ENCODE measurements at places on chromosomes 1 and 21. TPM values are rescaled to one million over a fixed set of nuclear protein-coding genes. Genes with fewer than 3 reads are reported as not detected.

The CFHR1 gene
- polyA plus RNA-seq: not detected

The CLEC20A gene
- not detected for polyA plus RNA-seq

The SERINC2 gene
- polyA plus RNA-seq: not detected

The GPR25 gene
- polyA plus RNA-seq: 18.9 TPM

The LIN28A gene
- polyA plus RNA-seq: not detected

The GJA9 gene
- polyA plus RNA-seq: not detected

The KRTAP12-2 gene
- not detected for polyA plus RNA-seq

The SLC16A4 gene
- not detected for polyA plus RNA-seq

The ZBTB37 gene
- polyA plus RNA-seq: 2.9 TPM

The TMPRSS15 gene
- polyA plus RNA-seq: not detected

The ACBD3 gene
- polyA plus RNA-seq: 11.2 TPM

The HRNR gene
- not detected for polyA plus RNA-seq

The CLCNKA gene
- not detected for polyA plus RNA-seq

The CD52 gene
- 3,975 TPM for polyA plus RNA-seq

The MAP3K6 gene
- polyA plus RNA-seq: 2.0 TPM
